ENCODE measurements at places on chromosomes 2 and 18.

DNA sequence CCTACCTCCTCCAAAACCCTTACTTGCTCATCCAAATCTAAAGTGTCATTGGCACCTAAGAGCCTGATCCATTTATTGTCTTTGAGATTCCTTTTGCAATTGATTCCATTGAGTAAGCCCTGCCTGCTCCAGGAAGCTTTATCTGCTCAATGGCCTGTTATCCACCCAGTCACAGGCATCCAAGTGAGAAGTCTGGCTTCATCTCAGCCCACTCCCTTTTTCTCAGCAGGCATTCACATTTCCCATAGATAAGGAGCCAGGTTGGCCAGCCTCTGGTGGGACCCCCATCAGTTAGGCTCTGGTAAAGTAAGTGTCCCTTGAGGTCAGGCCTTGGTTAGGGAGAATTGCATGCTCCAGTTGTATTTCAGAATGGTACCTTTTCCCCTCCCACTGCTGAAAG, 396.2 kb upstream of the ST6GAL2 start:
- DNase-seq, result no peak

DNA sequence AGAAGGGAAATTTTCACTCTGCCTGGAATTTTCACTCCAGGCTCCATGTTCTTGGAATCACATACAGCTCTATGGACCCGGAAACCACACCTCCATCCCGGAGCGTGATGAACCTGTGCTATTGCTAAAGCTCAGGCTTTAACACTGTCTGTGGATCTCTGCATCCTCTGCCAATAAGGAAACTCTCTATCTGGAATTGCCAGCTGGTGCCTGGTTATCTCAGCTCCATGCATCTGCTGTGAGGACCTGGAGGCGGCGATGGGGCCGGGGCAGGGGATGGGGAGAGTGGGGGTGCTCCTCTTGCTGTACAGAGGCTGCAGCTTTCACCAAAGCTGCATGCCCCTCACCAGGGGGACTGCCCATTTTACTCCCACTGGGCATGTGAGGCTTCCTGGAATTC, 754.0 kb upstream of the SOX11 start:
- DNase-seq, result no peak

- DNase-seq, result no peak
Measured at GRCh38 chr2:38889575-38889974, at the start of gene ARHGEF33. TSS of gene ARHGEF33 (plus strand) at chr2:38889875. CDS start at chr2:38919448, 29,573 bp downstream.

GRCh38 chr2:48448274-48449061, 81.5 kb upstream of the STON1 start:
- no peak for DNase-seq

DNA sequence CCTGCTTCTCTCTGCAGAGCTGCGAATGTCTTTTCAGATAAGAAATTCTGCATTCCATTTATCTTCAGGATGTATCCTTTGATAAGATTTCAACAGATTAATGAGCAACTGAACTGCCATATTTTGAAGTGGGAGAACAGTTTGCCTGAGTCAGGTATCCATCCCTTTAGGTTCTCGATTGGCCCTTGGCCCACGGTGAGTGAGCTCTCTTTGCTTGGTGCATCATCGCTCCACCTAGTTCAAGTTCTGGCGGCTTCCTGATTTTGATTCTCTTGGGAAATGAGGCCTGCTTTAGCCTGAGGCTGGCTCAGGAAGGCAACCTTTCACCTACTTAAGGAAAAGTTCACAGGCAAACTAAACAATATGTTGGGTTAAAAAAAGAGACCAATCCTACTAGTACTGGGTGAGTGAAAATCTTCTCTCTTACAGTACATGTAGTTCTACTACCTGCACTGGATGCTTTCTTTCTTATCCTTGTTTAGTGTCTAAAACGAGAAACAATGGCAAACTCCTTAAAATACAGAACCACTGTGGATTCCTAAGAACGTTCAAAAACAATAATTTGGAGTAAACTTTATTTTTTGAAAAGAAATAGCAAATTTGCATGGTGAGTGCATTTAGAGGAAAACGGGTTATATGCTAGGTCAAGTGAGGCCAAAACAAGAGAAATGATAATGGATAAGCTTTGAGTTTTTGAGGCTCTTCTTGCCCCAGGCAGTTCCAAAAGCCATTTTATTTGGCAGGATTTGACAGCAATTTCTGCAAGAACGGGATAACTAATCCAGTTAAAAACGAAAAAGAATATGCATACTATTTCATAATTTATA, 837 bp upstream of the ACSL3 start:
- DNase-seq, result no peak

DNA sequence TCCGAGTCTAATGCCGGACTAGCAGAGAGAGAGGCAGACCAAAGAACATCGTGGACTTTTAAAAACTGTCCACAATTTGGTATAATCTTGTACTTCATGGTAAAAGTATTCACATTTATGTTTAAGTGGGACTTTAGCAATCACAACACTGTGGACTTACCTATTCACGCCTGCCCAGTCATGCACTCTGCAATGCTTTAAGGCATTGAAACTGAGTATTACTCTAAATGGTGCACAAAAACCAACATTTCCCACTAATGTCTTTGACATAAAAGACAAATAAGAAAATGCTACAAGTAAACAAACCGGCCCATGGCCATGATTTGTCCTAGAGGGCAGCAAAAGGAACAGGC, 91.3 kb downstream of the ACVR1 start:
- no peak for DNase-seq

GRCh38 chr18:13526519-13526918, 199.8 kb downstream of the FAM210A start:
- no peak for DNase-seq

DNA sequence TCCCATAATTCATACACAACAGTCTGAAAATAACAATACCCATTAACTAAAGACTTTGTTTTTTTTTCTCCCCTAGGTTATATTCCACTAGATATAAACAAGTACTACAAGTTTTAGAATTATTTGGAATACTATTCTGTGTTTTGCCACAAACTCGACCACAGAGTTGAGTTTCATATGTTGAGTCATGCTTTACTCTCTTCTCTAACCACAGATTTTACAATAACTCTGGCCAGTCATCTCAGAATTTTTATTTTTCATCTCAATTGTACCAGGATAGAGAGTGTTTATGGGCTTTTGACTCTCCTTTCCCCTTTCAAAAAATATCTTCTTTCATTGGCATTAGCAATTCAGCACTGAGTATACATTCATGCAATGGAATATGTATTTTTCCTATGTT, 348.7 kb upstream of the GALNT5 start:
- no peak for DNase-seq

DNA sequence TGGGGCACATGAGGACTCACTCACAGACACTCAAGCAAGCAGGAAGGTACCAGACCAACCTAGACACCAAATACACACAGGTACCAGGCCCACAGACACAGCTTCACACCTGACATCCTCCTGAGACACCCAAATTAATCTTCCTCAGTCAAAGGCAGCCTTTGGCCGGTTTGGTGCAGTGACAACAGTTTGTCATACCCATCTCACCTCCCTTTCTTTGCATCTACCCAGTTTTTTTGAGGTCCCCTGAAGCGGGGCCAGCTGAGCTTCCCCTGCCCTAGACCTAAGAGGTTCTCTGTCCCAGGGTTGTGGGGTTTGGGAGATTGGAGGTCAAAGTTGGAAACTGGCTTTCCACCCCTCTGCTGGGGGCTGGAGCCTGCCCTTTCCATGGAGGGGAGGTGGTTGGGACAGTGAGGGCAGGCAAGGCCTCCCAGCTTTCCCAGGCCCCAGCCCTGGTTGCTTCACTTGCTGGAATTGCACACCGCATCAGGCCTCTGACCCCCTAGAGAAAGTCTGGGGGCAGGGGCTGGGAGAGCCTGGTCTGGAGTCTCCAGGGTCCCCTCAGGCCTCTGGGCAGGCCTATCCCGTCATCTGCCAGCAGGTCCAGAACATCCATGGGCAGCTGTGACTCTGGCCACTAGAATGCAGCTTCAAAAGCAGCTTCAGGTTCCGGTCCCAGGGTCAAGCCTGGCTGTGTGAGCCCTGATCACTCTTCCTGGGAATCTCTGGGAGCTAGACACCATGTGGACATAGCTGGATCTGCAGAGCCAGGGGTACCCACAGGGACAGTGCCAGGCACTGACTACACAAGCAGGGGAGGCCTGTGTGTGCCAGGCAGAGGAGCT, 12.5 kb upstream of the TEX261 start:
- DNase-seq, result no peak

- DNase-seq, result no peak
Measured at GRCh38 chr2:212959471-212960117, 191.8 kb downstream of the IKZF2 start.

GRCh38 chr2:145431181-145431951, 911.4 kb upstream of the ZEB2 start:
- DNase-seq, result no peak

GRCh38 chr2:229071292-229071976, 199.7 kb downstream of the PID1 start:
- no peak for DNase-seq

- no peak for DNase-seq
Measured at GRCh38 chr2:168255866-168256265, 8.5 kb upstream of the STK39 start.

DNA sequence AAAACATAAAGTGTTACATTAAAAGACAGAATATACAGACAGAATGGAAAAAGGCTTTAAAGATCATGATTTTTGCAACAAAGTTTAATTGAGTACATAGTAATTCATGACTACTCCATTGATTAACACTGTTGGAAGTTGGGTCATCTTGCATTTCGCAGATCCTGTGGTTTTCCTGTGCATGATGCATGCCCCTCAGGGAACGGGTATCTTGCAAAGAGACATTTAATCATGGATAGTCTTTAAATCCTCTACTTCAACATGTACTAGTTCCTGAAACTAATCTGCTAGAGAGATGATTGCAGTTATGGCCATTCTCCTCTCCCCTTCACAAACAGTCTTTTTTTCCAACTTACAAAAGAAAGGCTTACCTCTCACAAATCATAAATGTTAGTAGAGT, 155.6 kb upstream of the DSEL start:
- DNase-seq, result no peak

- no peak for DNase-seq
Measured at GRCh38 chr18:64234321-64234720, 85.4 kb upstream of the LINC00305 start.

DNA sequence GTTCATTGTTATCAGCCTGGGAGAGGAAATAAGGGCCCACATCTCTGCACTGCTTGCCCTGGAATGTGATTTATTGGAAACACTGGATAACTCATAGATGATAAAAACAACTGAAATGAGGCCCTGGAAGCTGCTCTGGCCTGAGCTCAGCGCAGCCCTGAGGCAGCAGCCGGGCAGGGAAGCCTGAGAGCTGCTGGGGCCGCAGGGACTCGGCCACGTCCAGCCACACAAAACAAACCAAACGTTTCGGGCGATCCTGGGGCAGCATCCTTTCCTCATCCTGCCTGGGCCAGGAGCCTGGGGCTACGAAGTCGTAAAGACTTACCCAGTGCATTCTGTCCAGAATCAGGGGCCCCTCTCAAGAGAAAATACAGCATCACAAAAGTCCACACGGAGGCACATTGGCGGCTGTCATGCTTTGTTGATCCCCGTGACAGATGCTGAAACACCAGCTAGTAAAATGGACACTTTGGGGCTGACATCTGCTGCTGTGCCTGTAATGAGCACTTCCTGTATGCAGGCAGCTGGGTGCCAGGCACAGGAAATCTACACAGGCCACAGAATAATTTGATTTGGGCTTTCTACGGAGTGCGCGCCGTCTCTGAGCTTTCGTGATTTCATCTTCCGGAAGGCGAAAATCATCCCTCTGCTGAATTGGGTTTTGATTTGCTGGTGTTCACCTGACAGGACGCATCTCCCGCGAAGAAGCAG, 250.6 kb downstream of the EIPR1 start:
- no peak for DNase-seq

DNA sequence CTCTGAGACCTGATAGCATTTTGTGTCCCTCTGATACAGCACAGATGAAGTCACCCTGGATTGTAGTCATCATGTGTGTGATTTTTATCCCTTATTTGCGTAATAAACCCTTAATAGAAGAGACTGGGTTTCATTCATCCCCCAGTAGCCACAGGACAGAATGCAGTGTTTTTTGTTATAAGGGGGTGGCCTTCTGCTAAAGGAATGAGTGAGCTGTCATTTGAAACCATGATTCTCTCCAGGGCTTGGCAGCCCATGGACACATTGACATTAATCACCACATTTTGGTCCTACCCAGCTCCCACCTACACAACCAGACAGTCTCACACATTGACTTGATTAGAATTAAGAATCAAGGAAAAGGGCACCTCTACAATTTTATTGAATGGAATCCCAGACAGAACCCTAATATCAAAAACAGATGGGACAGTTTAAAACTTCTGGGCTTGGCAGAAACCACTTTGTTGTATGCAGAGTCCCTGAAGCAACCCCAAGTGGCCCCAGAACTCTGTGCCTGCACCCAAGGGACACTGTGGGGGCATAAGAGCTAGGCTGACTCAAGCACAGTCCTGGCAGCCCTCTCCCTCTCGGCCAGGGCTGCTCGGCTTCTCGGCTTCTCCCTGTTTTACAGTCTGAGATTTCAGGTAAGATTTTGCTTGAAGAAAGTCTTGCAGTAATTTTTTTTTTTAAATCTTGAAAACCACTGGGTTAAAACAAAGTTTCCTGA, 254.0 kb upstream of the SLC14A2 start:
- DNase-seq, result no peak

- no peak for DNase-seq
Measured at GRCh38 chr2:6845903-6846302, 19.8 kb downstream of the CMPK2 start.

- no peak for DNase-seq
Measured at GRCh38 chr2:122863532-122863931, 1108.1 kb downstream of the TSN start.

DNA sequence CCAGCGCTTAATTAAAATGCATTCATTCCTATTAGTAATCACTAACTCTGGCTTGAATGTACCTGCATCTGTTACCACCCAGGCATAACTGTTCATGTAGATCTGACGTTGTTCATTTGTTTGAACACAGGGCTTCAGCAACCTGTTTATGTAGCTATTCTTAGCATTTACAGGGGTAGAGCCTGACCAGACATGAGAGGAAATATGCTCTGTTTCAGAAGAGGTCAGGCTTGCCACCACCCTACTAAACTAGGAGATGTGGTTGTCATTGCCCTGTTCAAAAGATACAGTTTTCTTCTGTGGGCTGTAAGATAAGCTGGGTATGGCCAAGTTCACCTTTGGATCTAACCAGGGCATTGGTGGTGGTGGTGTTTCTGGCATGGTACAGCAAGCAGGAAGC, 8.8 kb downstream of the MGAT5 start:
- DNase-seq, result no peak

- no peak for DNase-seq
Measured at GRCh38 chr18:57148263-57148662, 1.4 kb downstream of the BOD1L2 start.

DNA sequence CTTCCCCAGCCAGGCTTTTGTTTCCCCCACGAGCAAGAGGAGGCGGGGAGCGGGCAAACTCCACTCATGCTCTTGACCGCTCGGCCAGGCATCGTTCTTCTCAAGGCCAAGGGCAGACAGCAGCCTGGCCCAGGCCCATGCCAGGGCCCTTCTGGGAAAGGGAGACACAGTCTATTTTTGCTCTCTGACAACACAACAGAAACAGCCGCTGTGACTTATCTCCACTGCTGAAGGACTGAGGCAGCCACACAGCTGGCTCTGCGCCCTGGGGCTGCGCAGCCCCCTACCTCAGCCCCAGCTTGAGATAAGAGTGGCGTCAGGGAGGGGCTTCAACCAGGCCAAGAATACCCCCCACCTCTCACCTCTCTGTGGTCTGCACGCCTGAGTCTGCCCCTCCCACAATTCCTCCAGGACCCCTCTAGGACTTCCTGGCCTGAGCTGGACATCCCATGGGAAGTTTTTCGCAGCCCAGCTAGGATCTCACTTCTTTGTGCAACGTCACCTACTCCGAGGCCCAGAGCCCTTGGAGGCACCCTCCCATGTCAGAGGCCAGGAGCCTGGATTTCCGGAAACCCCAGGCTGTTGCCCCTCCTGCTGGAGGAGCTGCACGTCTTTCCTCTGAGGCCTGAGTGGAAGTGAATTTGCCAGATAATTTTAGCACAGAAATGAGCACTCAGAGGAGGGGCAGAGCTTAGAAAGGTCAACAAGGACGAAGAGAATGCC, 118.9 kb upstream of the OTOS start:
- DNase-seq, result no peak

Measured in activated T-cell treated with anti-CD3 and anti-CD28 coated beads for 48 hours (primary cell).